HS-27A (cell line): ENCODE measurements at places on chromosomes 3 and 15.

GRCh38 chr15:89018207-89018606 lies 70.0 kb upstream of the ABHD2 start:
- no peak for DNase-seq

DNA sequence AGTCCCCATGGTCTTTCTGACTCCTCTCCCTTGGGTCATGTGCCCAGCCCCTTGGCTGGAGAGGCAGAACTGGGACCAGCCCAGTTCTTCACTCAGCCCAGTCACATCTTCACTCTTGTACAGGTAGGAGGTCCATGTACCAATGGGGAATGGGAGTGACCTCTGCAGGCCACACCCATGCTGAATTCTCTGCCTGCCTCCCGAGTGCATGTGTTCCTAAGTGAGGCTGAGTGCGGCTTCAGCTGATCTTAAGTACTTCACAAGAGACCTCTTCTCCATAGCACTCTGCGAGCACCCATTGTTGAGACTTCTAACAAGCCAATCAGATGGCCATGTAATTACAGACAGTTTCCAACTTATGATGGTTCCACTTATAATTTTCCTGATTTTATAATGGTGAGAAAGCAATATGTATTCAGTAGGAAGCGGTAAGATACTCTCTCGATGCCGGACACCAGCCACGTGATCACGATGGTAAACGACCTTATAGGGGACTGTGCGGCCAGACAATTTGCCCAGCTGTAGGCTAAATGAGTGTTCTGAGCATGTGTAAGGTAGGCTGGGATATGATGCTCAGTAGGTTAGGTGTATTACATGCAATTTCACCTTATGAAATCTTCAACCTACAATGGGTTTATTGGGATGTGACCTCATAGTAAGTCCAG lies 112.1 kb downstream of the KLF13 start:
- no peak for DNase-seq

- peak; percentile 99 for DNase-seq
Observed at GRCh38 chr3:134326760-134327593, 47.3 kb downstream of the AMOTL2 start.

GRCh38 chr3:114323546-114324254 lies 29.9 kb downstream of the TIGIT start:
- DNase-seq = no peak

- no peak for DNase-seq
Observed at GRCh38 chr3:46979958-46980497, 562 bp downstream of the NBEAL2 start.

GRCh38 chr3:48662753-48663488 lies at the start of gene CELSR3:
Gene CELSR3 (minus strand): TSS chr3:48662886. CDS start chr3:48662634, 252 bp downstream.
- DNase-seq = peak; percentile 84
